ENCODE measurements at places on chromosomes 12 and 14.

DNA sequence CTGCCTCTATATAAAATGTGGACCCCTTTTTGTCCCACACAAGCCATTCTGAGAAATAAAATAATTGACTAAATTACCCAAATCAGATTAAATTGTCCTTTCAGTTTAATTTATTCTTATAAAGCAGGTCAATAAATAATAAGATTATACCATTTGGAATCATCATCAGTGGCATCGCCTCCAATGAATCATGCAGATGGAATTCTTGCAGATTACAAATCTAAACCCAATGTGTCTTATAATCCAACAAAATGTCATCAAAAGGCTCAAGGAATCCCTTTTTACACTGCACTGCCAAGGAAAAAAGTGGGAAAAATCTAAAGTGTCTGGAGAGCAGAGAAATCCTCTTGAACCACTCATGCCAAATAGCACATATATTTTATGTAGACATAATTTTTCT lies 138.2 kb upstream of the TSPAN8 start:
- peak; percentile 42 for DNase-seq

DNA sequence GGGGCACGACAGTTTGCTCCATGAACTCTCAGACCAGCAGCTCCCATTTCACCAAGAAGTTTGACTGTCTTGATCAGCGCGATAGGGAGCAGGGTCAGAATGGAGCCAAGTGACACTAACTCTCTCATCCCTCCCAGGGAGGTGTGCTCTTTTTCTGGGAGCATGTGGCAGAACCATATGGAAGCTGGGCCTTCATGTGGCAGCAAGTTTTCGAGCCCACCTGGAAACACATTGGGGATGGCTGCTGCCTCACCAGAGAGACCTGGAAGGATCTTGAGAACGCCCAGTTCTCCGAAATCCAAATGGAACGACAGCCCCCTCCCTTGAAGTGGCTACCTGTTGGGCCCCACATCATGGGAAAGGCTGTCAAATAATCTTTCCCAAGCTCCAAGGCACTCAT lies 24.0 kb downstream of the ITGA7 start:
- DNase-seq: no peak

- no peak for DNase-seq
Observed at GRCh38 chr12:30074916-30075315, 291.2 kb upstream of the TMTC1 start.

DNA sequence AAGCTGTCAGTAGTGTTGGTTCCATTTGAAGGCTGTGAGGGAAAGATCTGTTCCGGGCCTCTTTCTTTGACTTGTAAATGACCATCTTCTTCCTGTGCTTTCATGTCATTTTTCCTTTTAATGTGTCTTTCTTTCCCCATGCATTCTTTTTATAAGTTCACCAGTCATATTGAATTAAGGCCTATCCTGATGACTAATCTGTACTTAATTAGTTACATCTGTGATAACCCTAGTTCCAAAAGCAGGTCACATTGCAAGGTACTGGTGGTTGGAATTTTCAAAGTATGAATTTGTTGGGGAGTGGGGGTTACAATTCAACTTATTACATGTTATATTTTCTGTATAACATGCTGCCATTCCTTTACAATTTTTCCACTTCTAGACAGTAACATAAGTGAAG lies 1642.1 kb upstream of the FLRT2 start:
- no peak for DNase-seq

DNA sequence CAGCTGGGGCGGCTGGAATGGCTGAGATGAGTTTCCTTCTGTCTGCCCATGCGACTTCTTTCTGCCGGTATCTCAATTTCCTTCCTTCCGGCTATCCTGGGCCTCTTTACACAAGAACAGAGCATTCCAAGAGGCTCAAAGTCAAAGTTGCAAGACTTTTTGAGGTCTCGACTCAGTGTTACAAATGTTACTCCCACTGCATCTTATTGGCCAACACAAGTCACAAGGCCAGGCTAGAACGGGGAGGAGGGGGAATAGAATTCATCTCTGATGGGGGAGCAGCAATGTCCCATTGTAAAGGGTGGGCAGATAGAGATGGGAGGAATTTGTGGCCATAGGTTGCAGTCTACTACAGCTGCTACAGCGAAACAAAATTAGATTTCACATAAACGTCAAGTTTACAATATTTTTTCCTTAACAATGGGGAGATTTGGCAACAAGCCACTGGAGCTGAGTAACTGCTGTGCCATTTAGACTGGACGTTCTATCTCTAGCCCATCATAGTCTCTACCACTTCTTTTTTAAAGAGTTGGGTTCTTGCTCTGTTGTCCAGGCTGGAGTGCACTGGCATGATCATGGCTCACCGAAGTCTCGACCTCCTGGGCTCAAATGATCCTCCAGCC lies 9.5 kb upstream of the NYNRIN start:
- peak; percentile 32 for DNase-seq

DNA sequence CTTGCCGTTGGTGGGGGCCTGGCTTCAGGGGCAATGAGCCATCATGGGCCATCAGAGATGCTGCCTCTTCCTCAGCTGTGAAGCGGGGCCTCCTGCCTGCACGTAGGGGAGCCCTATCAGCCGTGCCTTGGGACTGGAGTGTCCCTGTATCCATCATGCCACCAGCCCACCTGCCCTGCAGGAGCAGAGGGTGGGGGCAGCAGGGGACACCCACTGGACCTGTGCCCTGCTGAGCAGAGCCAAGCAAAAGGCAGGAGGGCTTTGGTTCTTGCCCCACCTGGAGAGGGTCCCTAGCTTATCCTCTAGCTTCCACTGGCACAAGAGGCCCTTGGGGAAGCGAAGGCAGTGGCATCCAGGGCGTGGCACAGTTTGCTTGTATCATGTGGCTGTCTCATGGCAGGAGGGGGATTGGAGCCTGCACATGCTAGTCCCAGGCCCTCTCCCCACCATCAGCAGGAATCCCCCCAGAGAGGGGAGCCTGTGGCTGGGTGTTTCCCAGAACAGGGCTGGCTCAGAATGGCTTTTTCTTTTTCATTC lies 10.1 kb downstream of the ADSS1 start:
- DNase-seq: no peak

DNA sequence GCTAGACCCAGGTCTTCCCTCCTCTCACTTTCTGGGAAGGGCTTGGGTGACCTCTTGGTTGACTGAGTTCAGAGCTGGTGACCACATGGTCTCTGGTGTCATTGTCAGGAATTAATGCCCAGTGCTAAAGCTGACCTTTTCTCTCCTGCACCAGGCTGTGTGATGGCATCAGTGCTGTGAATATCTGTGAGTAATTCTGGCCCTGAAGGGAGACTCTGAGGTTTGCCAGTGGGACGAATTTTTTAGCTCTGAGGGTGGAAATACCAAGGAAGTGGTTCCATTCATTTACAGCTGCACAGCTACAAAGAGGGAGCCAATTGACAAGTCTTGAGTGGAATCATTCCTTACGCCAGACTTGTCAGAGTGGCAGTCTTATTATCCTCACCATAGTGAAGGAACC lies 6.2 kb upstream of the KRT86 start:
- peak; percentile 25 for DNase-seq

- no peak for DNase-seq
Observed at GRCh38 chr12:2111826-2112225, 59.0 kb downstream of the CACNA1C start.

GRCh38 chr12:108328420-108328819 lies 10.7 kb downstream of the CMKLR1 start:
- no peak for DNase-seq

GRCh38 chr12:92503971-92504593 lies 198.7 kb upstream of the PLEKHG7 start:
- no peak for DNase-seq

DNA sequence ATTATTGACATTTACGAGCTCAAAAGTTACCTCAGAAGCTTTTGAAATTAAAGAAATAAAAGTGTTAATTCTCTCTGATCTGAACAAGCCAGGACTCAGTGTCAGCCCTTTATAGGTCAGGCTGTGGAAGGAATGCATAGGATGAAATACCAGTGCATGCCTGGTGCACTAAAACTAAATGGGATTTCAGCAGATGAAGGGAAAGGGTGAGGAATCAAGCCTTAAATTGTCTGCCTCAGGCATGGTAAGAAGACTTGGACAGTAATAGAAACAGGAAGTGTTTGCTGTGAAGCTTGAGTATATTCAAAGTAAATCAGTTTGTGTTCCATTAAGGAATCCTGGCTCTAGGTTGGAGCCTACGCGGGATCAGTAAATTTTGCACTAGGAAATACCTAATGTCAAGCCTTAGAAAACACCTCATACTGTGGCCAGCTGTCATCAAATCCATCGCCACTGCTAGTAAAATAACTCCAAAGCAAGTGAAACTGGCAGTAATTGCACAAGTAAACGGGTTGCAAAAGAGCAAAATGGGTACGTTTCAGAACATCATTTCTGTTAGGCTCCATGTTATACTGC lies 76.3 kb downstream of the PDE3A start:
- no peak for DNase-seq

DNA sequence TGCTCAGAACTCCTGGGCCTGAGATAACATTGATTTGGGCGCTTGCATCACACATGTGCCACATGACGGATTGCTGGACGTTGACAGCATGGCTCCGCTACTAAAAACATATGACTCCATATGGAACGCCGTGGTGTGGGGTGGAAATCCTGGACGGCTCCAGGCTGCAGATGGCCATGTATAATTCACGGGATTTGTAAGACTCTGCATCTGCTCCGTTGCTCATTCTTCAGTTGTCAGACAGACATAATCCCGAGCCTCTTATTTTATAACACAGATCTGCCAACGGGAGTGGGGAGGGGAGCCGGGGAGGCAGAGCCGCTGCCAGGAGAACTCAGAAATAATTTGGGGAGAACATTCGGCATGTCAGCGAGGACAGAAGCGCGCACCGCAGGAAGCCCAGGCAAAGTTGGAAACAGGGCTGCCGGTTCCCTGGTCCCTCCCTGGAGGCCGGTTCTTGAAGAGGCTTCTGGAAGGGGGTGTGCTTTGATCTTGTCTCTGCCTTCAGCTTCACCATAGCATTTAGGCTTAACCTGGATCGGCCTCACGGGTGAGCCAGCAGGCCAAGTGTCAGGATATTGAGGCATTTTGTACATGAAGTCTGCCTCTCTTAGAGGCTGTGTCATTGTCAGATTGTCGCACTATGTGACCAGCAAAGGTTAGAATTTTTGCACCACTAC lies 45.8 kb upstream of the MYL2 start:
- DNase-seq: no peak

GRCh38 chr14:67002994-67003753 lies 186.1 kb upstream of the GARIN2 start:
- peak; percentile 46 for DNase-seq
